Left cardiac atrium (tissue), 4 donors: ENCODE measurements at places on chromosomes 2 and 18. TPM values are rescaled to one million over a fixed set of nuclear protein-coding genes. Genes with fewer than 3 reads are reported as not detected.

Gene CAVIN2
- 145 TPM for total RNA-seq

Gene CBLN2
- total RNA-seq: 0.26 TPM

Gene UGP2
- 303 TPM for total RNA-seq

Gene MSH6
- 25.2 TPM for total RNA-seq

Gene AQP12B
- total RNA-seq: not detected

Gene B4GALT6
- total RNA-seq: 7.9 TPM

Gene ST6GAL2
- 1.7 TPM for total RNA-seq

Gene CNDP1
- total RNA-seq: not detected

Gene OBSL1
- 187 TPM for total RNA-seq

Gene MALT1
- total RNA-seq: 12.0 TPM

Gene ATP6V1B1
- 0.89 TPM for total RNA-seq

Gene HSPE1
- 117 TPM for total RNA-seq

Gene FZD7
- 12.2 TPM for total RNA-seq

Gene ZNF516
- 14.9 TPM for total RNA-seq

Gene ANKRD23
- total RNA-seq: 24.7 TPM

Gene BCL11A
- total RNA-seq: 4.5 TPM

Gene MYO7B
- 0.27 TPM for total RNA-seq

Gene CFC1
- total RNA-seq: not detected

Gene HTR2B
- 0.50 TPM for total RNA-seq

Gene DNPEP
- total RNA-seq: 70.5 TPM

Gene CELF4
- 0.79 TPM for total RNA-seq

Gene CPO
- 0.34 TPM for total RNA-seq

Gene NTSR2
- not detected for total RNA-seq

Gene HOXD12
- not detected for total RNA-seq

Gene C2orf80
- total RNA-seq: not detected

Gene COL6A3
- total RNA-seq: 145 TPM

Gene FAHD2A
- total RNA-seq: 29.1 TPM

Gene YES1
- total RNA-seq: 32.6 TPM

Gene ALLC
- total RNA-seq: not detected

Gene PPP1R1C
- 5.5 TPM for total RNA-seq

Gene DYNAP
- total RNA-seq: not detected

Gene MYL12B
- total RNA-seq: 161 TPM

Gene TNFAIP6
- 7.6 TPM for total RNA-seq

Gene ZNF396
- total RNA-seq: 0.97 TPM

Gene PMAIP1
- 0.50 TPM for total RNA-seq

Gene IL1R2
- 8.3 TPM for total RNA-seq

Gene DSC3
- 0.86 TPM for total RNA-seq
